Heart left ventricle (tissue), 16 donors: ENCODE measurements at places on chromosomes 12 and 14.

DNA sequence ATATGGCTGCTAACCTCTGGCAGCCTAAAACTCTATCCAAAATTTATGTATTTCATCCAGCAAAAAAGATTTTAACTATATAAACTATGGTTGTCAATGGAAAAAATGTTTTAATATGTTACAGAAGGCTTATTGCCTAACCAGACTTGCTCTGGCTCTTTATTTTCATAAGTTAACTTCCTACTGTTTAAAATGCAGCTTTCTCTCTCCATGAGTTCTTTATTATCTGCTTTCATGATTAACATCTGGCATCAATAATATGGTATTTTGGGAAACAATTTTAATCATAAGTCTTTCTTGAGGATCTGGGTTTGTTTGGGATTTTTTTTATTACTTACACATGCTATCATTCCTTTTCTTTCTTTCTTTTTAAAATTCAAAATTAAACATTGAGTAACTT lies 20.5 kb downstream of the KERA start:
- no peaks in the 10 kb centered on the region for H3K27me3 ChIP-seq
- no peaks in the 10 kb centered on the region for H3K36me3 ChIP-seq
- H3K4me3 ChIP-seq = no peak overlapping the region

GRCh38 chr14:22097586-22098292 lies 424.1 kb upstream of the OR4E1 start:
- H3K27ac ChIP-seq = no peak overlapping the region
- no peak for DNase-seq
- no peak overlapping the region for H3K4me3 ChIP-seq
- H3K27me3 ChIP-seq = no peaks in the 10 kb centered on the region
- no peaks in the 10 kb centered on the region for H3K4me1 ChIP-seq

- H3K36me3 ChIP-seq = peaks cover 80% of the 10 kb centered on the region
- H3K4me3 ChIP-seq = no peak overlapping the region
- H3K27me3 ChIP-seq = no peaks in the 10 kb centered on the region
- H3K27ac ChIP-seq = no peak overlapping the region
- no peak for DNase-seq
These were observed 66.3 kb upstream of the CFL2 start for GRCh38 chr14:34780646-34781045.

GRCh38 chr14:36900846-36901245 lies 239.2 kb downstream of the PAX9 start:
- H3K4me3 ChIP-seq = no peak overlapping the region
- H3K27ac ChIP-seq = no peak overlapping the region
- H3K27me3 ChIP-seq = no peaks in the 10 kb centered on the region
- H3K36me3 ChIP-seq = no peaks in the 10 kb centered on the region
- no peaks in the 10 kb centered on the region for H3K4me1 ChIP-seq

GRCh38 chr14:26743284-26743683 lies 145.5 kb upstream of the NOVA1 start:
- H3K27me3 ChIP-seq = no peaks in the 10 kb centered on the region
- H3K36me3 ChIP-seq = no peaks in the 10 kb centered on the region
- DNase-seq = no peak
- H3K4me3 ChIP-seq = no peak overlapping the region
- no peaks in the 10 kb centered on the region for H3K4me1 ChIP-seq
- no peak overlapping the region for H3K27ac ChIP-seq

- DNase-seq = no peak
- H3K36me3 ChIP-seq = no peaks in the 10 kb centered on the region
- H3K4me3 ChIP-seq = no peak overlapping the region
- no peak overlapping the region for H3K27ac ChIP-seq
These were observed 168.2 kb upstream of the TMEM132C start for GRCh38 chr12:128098730-128099129.

DNA sequence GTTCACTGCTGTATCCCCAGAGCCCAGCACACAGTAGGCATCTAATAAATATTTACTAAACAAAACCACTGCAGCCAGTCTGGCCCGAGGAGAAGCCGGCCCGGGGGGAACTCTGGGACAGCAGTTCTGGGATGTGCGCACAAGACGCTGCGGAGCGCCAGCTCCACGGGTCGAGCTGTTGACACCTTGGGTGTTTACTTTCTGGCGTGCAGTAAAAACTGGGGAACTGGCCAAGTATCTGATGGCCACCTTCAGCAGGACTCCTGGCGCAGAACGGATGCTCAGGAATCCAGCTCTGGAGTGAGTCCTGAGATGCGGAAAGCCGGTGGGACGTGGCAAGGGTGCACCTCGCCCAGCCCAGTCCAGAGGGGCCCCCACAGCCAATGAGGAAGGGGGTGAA lies 65.6 kb downstream of the NCOR2 start:
- H3K4me3 ChIP-seq = no peak overlapping the region
- H3K27ac ChIP-seq = peak overlapping the region; percentile 32
- H3K4me1 ChIP-seq = peaks cover 57% of the 10 kb centered on the region
